ENCODE measurements at places on chromosomes 7 and 10.

- no peak for DNase-seq
These were observed 43.1 kb downstream of the MBL2 start for GRCh38 chr10:52729271-52730104.

- no peak for DNase-seq
These were observed 314.9 kb upstream of the NPVF start for GRCh38 chr7:25543210-25543609.

- DNase-seq: no peak
These were observed 17.0 kb upstream of the IFRD1 start for GRCh38 chr7:112433289-112433688.

- DNase-seq: no peak
These were observed 17.8 kb downstream of the SGMS1 start for GRCh38 chr10:50605951-50606270.

GRCh38 chr7:46207931-46208634, 287.0 kb upstream of the IGFBP3 start:
- DNase-seq: no peak

- no peak for DNase-seq
These were observed 195.4 kb upstream of the ADARB2 start for GRCh38 chr10:1932692-1933094.

DNA sequence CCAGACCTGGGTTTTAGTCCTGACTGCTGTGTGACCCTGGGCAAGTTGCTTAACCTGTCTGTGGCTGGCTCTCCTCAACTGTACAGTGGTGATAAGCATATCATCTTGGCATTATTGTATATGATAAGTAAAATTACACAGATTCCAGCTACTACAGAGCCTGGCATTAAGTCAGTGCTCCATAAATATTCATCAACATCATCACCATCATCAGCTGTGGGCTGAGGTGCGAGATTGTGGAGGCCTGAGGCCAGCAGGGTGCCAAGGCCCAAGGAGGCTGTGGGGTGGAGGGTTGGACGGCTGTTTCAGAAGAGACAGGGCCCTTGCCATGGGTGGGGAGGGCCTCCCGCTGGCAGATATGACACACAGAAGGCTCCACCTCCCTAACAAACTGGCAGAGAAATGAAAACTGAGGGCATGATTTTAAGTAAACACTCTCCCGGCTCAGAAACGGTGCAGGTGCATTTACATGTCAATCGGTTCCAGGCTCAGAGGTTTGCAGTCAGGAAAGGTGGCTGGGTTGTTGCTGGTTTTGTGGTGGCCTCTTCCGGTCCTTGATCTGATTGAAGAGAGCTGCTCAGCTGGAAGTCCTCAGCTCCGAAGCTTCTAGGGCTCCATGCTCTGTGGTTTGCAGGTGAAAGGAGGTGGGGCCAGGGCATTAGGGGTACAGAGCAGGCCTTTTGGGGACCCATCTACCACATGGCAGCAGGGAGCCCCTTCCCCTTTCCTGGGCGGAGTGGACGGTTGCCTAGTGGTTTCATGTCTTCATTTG, 10.2 kb downstream of the CRYGN start:
- no peak for DNase-seq
